ENCODE measurements at places on chromosomes 7 and 10. TPM values are rescaled to one million over a fixed set of nuclear protein-coding genes. Genes with fewer than 3 reads are reported as not detected.

DNA sequence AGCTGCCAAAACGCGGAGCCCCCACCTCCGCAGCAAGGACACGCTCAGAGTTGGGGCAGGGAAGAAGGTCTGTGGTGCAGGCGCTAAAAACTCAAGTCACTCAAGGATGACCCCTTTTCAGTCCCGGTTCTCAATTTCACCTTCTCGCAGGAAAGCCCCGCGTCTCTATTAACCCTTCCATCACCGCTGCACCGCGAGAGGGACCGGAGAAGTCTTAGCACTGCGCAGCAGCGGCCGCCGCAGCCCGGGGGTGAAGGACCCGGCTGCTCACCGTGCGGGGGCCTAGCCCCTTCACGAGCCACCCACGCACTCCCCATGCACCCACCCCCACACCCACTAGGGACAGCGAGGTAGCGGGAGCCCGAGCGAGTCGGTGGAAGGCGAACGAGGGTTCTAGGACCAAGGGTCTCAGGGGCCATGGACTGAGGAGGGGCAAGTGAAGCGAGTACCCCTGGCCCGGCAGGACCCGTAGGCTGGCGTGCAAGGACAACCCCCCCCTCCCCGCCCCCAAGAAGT, 162.9 kb downstream of the SH3PXD2A start:
- no peak for DNase-seq

GRCh38 chr7:117871778-117872538, 1.3 kb downstream of the CTTNBP2 start:
- DNase-seq = no peak

CTTNBP2 gene
- total RNA-seq = 3.9 TPM

CFAP70 gene
- 0.39 TPM for total RNA-seq

Data from glomerular endothelial cell (primary cell).